Foreskin fibroblast (primary cell): ENCODE measurements at places on chromosomes 6 and 20.

GRCh38 chr6:37168163-37168758 is 1.7 kb upstream of the PIM1 start:
- no peak for DNase-seq

- no peak for DNase-seq
Observed at GRCh38 chr6:134594881-134595280, 277.0 kb upstream of the SGK1 start.

- DNase-seq: no peak
Observed at GRCh38 chr20:2093883-2094282, 7.7 kb upstream of the STK35 start.

- no peak for DNase-seq
Observed at GRCh38 chr6:168149015-168149414, 70.0 kb upstream of the FRMD1 start.

GRCh38 chr20:8744228-8744844 is 324.6 kb upstream of the PLCB4 start:
- DNase-seq: peak; percentile 74

DNA sequence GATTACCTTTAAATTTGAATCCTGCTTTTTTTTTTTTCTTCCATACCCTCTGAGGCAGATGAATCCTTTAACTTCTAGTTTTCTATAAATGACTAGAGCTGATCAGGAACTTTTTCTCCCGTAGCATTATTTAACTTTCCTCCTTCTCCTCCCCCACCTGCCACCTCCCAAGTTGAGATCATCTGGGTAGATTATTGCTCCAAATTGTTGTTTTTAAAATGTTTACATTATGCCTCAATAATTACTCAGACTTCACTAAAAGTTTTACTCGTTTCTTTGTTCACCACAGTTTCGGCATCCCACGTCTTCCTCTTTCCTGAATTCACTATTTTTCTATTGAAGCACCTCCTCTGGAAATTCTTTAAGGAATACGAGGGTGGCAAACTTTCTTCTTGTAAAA is 16.6 kb upstream of the SCUBE3 start:
- DNase-seq: peak; percentile 40

DNA sequence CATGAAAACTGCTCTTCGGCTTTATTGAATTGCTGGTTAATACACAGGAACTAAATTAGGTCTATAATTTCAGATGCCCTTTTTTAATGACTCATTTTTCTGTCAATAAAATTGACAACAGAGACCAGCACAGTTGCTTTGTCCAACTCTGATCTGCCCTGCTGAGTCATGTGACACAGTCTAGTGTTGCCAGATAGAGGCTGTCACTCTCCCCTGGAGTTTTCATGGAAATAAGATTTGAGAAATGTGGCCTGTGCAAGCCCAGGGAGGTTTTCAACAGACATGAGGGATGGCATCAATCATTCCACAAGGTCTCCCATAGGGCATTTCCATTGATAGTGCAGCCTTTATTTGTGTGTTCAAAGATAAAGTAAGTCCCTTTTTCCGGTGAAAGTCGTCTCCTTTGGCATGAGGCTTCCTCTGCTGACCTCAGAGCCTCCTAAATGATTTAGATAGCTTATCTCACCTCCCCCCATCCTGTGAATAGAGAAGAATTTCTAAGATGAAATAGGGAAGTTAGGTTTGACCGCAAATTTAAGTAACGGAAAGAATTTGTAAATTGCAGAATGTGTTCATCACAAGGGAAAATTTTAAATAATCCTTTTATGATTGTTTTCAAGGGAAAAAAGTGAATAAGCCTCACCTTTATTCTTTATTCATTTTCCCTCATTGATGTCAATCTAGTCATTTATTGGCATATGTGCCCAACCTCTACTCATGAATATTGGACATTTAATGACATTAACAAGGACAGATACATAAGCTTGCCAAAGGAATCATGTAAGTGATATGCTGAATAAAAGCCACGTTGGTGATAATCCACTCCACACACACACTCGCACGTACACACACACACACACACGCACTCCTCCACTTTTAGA is 277.7 kb downstream of the ADGB start:
- no peak for DNase-seq

DNA sequence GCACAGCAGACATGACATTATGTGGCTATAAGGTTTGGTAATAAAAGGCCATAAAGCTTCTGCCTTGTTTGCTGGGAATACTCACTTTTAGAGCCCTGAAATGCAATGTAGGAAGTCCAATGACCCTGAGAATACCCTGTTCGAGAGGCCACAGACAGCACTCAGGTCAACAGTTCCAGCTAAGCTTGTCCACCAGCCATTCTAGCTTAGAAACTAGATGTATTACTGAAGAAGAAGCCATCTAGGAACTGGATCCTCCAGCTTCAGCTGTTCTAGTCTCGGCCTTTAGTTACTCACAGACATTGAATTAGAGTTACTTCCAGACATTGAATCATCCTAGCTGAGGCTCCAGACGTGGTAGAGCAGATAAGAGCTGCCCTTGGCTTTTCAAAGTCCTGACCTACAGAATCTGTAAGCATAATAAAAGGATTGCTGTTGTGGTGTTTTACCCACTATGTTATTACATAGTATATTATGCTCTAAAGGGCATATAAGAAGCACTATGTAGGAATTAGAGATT is 84.9 kb downstream of the MMS22L start:
- no peak for DNase-seq
